ENCODE measurements at places on chromosomes 2 and 18.

DNA sequence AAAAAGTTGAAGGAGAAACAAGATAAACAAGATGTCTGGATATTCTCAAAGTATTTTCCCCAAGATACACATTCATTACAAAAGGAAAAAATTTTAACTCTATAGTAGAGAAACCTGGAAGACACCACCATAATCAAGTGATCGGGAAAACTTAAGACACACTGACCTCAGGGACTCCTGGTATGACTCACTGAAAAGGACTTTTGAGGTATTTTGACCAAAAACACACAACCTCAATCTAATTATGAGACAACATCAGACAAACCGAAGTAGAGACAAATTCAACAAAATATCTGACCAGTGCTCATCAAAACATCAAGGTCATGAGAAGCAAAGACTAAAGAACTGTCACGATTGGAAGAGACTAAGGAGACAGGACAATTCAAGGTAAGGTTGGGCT, 34.7 kb downstream of the LPIN2 start:
- peak; percentile 35 for DNase-seq

DNA sequence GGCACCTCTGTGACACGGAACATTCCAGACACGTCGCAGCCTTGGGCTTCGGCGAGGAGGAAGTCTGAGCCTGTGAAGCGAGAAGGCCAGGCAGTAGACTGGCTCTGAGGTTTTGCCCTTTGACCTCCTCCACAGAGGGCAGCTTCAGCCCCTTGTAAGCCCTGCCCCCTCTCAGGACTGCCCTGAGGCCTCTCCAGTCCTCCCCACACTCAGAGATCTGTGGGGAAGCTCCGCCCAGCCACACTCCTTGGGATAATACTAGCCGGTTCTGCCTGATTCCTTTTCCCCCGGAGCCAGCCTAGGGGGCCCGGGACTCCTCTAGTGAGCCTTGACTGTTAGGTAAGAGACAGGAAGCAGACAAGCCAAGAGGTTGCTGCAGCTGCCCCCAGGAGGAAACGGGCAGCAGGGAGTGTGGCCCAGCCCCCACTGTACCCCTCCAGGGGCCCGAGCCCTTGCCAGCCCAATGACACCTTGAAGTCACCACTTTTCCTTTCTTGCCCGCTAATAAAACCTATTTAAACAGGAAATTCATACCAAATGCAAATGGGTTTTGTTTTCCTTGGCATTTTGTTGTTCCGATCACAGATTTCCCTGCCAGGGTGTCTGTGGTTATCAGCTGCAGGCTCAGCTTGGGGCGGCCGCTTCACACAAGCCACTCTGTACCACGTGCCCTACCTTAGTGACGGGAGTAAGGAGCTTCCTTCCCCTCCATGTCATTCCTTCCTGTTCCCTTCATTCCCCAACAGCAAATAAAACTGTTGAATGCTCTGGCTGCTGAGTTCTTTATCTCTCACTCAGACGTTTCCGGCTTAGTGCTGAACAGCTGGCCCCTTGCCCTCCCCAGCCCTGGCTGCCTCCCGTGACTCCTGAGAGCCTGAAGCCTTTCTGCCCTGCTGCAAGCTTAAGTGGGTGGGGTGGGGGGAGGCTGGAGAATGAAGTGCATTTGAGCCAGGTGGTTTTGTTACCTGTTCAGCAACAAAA, 124.7 kb downstream of the CABLES1 start:
- DNase-seq: peak; percentile 68

- DNase-seq: no peak
Measured at GRCh38 chr18:44889111-44889510, 208.4 kb downstream of the SETBP1 start.

GRCh38 chr2:196096982-196097745, 28.5 kb upstream of the DNAH7 start:
- DNase-seq: no peak

DNA sequence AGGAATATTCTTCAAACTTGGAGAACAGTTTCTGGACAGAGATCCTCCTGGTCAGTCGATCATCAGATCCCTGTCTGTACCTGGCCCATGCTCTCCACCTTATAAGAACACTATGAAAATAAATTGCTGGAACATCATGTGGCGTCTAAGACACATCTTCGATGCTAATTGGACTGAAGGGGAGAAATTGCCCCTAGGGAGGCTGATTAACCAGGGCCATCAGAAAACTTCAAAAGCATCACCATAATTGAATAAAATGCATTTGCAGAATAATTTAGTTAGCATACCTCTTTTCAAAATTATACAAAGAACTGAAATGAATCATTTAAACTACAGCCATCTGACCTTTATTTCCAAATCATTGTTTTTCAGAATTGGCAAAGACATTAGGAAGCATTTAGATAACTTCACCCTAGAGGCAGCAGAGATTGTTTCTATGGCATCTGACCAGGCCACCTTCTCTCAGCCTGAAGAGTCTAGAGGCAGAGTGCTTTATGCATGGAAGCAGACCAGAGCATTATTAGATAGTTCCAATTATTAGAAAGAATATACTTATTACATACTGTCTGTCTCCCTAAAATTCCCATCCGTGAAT, 48.9 kb upstream of the CNTNAP5 start:
- DNase-seq: no peak

- DNase-seq: no peak
Measured at GRCh38 chr2:26904839-26905238, 56.9 kb downstream of the DPYSL5 start.

GRCh38 chr2:231660860-231661259, 47.5 kb upstream of the PTMA start:
- no peak for DNase-seq

GRCh38 chr2:113962692-113963480, 73.0 kb downstream of the ACTR3 start:
- peak; percentile 75 for DNase-seq

- DNase-seq: no peak
Measured at GRCh38 chr2:54461261-54461660, 5.1 kb downstream of the SPTBN1 start.

- no peak for DNase-seq
Measured at GRCh38 chr18:61334951-61335683, 1.9 kb downstream of the CDH20 start.

DNA sequence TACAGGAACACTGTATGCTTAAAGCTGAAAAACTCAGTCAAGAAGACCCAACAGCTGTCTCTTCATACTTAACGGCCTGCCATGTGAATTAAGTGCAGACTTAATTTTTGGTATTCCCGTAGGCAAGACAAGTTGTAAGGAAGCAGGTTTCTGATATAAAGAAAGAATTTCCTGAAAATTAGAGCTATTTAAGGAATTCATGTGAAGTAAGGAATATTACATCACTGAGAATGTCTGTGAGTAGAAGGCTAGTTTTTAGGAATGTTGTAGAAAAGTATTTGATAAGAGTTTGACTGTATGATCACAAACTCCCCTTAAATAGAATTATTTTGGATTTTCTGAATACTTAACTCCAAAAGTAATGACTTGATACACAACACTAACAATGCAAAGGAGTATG, 51.0 kb downstream of the WDR33 start:
- no peak for DNase-seq

- DNase-seq: no peak
Measured at GRCh38 chr2:24754985-24755705, 38.0 kb downstream of the PTRHD1 start.

- no peak for DNase-seq
Measured at GRCh38 chr2:150160058-150160457, 327.4 kb downstream of the RND3 start.

DNA sequence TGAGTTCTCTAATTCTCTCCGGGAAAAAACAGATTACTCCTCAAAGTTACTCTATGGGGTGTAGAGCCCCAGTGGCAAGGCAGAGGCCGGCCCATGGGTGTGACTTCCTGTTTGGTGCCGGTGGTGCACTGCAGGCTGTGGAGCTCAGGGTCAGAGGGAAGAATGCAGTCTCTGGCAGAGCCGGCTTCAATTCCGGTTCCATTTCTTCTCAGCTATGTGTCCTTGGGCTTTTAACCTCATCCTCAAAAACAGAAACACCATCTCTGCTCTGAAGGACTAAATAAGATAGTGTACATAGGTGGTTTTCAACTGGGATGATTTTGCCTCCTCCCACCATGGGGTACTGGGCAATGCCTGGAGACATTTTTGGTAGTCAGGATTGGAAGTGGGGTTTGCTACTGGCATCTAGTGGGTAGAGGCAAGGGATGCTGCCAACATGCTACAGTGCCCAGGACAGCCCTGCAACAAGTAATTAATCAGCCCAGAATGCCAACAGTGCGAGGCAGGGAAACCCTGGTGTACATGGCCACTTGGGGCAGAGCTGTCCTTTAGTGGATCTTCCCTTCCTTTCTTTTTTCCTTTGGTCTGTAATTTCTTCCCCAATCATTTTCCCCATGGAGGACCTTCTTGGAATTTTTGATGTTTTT, 81.2 kb downstream of the INSIG2 start:
- DNase-seq: no peak

GRCh38 chr2:119823734-119824334, 64.1 kb downstream of the PTPN4 start:
- peak; percentile 52 for DNase-seq

DNA sequence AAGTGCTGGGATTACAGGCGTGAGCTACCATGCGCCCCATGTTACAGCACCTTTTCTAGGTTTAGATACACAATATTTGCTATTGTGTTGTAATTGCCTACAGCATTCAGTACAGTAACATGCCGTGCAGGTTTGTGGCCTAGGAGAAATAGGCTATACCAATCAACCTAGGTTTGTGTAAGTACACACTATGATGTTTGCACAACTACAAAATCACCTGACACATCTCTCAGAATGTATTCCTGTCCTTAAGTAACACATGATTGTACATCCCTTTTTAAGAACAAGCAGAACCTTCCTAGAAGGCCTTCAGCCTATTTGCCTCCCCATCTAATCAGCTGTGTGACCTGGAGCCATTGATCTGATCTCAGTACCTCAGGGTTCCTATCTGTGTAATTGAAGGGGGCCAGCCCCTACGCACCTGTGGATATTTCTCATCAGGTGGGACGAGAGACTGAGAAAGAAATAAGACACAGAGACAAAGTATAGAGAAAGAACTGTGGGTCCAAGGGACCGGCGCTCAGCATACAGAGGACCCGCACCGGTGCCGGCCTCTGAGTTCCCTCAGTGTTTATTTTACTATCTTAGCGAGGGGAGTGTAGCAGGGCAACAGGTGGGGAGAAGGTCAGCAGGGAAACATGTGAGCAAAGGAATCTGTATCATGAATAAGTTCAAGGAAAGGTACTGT, 18.7 kb upstream of the TMBIM1 start:
- DNase-seq: no peak

- no peak for DNase-seq
Measured at GRCh38 chr2:98744595-98744994, 13.7 kb upstream of the MGAT4A start.

DNA sequence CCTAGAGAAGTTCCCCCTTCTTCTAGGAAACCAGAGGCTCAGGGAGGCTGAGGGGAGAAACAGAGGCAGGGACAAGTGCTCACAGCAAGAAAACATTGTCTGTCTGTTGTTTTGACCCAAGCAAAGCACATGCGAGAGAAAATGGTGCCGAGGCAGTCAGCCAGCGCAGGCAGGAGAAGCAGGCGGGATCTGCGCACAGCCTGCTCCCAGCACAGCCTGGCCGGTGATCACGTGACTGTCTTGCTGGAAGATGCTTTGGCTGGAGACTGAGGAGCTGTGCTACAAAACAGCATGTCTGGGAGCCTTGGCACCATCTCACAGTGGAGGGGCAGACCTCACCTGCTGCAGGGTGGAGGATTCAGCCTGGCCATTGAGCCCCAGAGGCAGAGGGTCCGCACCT, 93.7 kb upstream of the MYCN start:
- DNase-seq: no peak

- no peak for DNase-seq
Measured at GRCh38 chr2:189834059-189834458, 49.8 kb downstream of the PMS1 start.

All from HCEC 1CT (cell line).